ENCODE measurements at places on chromosomes 7 and 10.

DNA sequence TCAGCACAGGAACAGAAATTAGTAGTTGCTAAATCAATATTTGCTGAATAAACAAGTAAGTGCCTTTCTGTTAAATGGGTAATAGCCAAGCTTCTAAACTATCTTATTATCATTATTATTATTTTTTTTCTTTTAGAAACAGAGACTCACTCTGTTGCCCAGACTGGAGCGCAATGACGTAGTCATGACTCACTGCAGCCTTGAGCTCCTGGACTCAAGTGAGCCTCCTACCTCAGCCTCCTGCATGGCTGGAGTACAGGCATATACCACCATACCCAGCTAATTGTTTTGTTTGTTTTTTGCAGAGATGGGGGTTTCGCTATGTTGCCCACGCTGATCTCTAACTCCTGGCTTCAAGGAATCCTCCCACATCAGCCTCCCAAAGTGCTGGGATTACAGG lies 12.3 kb upstream of the ELN start:
- DNase-seq: no peak

GRCh38 chr7:37281368-37282092 lies 167.1 kb downstream of the ELMO1 start:
- DNase-seq: no peak

- no peak for DNase-seq
Measured at GRCh38 chr7:135950972-135951371, 26.2 kb downstream of the MTPN start.

GRCh38 chr10:30986053-30986555 lies 45.6 kb downstream of the ZNF438 start:
- DNase-seq: no peak

DNA sequence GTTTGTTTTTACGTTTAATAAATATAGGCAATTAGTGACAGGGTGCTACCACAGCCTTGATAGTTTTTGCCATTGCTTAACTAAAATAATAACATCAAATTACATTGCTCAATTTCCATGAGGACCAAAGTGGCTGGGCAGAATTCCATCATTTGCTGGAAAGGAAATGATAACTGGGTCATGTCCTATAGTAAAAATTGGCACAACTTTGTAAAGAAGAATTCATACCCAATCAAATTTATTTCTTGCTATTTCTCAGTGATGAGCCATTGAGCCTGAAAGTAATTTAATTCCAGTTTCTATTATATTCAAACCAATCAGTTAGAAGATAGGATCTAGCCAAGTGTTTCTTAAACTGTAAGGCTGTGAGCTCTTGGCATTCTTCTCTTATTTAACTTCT lies 102.2 kb upstream of the CTTNBP2 start:
- DNase-seq: no peak

GRCh38 chr7:24403557-24403956 lies 119.6 kb downstream of the NPY start:
- no peak for DNase-seq

GRCh38 chr7:23044581-23044980 lies 30.7 kb upstream of the HYCC1 start:
- no peak for DNase-seq

- no peak for DNase-seq
Measured at GRCh38 chr7:132097550-132098134, 478.6 kb downstream of the PLXNA4 start.

GRCh38 chr7:782718-783449 lies 49.4 kb upstream of the SUN1 start:
- DNase-seq: no peak

- no peak for DNase-seq
Measured at GRCh38 chr7:22551768-22552513, 52.0 kb upstream of the STEAP1B start.

DNA sequence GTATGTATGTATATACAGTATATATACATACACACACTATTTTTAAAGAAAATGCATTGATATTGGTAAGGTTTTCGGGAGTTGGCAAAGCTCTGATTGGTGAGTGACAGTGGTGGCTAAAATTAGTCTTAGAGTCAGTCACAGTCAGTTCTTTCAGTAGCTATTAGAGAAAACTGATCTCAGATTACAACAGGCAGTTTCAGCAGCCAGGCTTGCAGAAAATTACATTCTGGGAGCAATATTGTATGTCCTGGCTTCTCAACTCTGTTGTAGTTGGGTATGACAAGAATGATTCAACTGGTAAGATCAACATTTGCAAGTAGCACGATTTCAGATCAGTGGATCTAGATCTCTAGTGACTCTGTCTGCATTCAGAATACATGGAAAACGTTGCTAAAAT lies 897.9 kb upstream of the AUTS2 start:
- DNase-seq: no peak

DNA sequence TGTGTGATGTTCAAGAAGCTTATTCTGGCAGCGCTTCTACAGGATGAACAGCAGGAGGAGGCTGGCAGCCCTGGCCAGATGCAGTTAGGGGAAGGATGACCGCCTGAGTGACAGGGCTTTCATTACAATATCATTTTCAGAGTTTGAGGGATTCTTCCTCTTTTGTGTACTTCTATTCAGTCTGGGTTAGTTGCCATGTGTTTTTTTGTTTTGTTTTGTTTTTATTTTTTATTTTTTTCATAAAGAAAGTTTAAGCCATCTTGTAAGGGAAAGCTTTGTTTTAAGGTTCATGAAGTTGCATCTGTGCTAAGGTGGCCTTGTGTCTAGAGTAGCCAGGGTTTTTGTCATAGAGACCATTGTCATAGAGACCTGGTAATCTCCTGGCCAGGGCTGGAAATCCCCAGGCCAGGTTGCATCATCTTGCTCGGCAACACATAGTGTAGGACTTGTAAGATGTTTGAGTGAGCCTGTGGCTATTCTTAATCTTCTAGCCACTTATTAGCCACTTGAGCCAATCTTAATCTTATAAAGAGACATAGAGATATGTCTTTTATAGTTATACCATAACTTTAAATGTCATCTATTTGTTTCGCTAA lies 230.5 kb upstream of the TMEM229A start:
- no peak for DNase-seq

DNA sequence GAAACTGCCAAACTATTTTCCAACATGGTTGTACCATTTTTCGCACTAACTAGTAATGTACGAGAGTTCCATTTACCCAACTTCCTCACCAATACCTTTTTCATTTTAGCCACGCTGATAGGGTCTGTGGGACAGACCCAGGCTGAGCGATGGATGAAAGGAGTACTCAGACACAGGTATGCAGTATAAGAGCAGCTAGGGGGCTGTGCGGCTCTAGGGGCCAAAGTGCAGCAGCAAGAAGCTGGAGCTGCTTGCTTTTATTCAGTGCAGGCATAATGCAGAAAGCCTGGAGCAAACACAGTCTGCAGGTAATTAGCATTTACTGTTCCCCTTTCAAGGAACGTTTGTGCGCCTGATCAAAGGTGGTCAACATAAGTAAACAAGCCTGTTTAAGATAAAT lies 21.0 kb downstream of the UCMA start:
- DNase-seq: no peak

DNA sequence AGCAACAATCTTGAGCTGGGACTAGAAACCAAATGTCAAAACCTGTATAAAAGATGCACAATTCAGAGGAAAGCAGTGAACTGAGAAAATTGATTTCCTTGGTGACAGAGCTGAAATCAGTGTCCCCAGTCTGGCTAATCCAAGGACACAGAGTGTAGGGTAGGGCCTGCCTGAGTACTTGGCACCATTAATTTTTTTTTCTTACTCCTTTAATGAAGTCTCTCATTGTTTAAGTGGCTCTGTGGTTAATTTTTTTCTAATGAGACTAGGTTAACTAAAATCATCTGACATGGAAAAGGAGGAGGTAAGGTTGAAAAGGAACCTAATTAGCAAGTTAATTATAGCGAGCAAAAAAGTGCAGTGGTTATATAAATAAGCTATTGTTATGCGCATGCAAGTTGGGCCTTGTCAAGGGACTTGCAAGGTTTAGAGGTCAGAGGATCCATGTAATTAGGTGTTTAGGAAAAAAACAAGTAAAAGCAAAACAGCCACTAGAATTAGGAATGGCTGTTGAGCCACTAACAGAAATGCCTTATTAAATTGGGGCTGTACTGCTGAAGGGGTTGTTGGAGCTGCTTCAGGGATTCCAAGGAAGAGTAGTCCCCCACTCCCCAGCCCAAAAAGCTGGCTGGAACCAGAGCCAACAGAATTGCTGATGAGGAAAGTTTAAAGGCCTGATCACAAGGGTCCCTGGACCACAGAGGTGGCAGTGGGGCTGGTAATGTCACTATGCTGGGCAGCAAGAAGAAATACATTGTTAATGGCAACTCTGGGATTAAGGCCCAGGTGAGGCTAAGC lies 58.9 kb upstream of the STRIP2 start:
- DNase-seq: no peak

DNA sequence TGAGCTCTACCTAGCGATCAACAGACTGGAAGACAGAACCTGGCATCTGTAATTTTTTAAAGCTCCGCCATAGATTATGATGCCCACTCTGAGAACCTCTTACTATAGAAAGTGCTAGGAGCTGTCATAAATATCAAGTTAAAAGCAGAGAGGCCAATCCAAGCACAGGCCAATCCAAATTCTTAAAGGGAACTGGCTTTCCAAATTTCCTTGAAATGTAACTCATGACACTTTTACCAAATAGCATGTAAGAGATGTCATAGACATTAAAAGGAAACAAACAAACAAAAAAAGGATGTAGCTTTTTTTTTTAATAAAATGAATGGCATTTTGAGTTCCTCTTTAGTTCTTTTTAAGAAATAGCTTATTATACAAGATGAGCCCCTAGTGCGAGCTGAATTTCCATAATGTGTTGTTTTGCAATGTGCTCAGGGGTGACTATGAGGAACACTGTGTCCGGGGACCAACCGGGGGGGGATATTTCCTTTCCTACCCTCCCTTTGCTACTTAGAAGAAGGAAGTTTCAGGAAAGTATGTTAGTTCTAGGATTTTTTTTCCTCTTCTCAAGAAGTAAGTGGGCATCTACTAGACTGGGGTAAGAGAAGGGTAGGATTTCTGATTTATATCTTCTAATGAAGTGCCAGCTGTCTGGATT lies 23.7 kb upstream of the MRC1 start:
- DNase-seq: no peak

GRCh38 chr7:148698007-148698396 lies 701 bp upstream of the CUL1 start:
- DNase-seq: no peak

Data from AG20443 (cell line).